ENCODE measurements at places on chromosomes 1 and 21.

DNA sequence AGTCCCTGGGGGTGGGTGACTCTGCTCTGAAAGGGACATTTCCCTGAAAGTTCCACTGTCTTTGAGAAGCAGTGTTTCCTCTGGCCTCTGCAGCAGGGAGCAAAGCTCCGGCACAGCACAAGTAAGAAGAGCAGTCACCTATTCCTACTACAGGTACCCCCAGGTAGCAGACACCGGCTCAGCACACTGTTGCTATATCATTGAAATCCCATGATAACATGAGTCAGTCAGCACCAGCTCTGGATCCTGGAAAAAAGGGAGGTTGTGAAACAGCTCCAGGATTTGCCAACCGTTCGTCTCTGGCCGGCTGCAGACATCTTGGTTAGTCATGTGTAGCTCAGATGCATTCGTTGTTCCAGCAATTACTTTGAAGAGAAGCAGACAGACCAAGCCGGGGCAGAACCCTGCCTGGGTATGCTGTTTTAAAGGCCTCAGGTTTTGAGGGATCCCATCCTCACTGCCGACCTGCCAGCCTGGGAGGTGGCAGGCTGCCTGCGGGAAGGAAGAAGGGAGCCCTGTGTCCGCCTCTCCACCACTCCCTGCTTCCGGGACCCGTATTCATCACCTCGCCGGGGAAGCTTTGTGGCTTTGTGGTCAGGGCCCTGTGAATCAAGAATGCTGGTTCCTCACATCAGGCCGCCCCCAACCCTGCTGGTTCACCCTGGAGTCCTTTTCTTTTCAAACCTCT lies 139.2 kb downstream of the CLIC6 start:
- no peak for DNase-seq

DNA sequence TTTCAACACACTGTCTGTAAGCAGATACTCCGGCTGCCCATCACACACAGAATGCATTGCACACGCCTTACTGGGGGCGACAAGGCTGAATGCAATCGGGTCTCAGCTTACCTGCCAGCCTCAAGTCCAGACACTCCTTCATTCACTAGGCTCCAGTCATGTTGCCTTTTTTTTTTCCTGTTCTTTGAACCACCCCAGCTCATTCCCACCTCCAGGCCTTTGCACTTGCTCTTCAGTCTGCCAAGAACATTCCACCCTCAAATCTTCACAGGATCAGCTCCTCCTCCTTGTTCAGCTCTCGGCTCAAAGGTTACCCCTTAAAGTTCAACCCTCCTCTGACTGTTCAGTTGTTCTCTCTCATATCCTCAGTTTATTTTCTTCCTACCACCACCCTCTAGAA lies 181.9 kb upstream of the ESRRG start:
- no peak for DNase-seq

- no peak for DNase-seq
Observed at GRCh38 chr21:38256599-38257302, at the start of gene KCNJ15. Gene KCNJ15 (plus strand): TSS chr21:38256991. CDS start chr21:38299262, 42,271 bp downstream.

- DNase-seq = no peak
Observed at GRCh38 chr1:65958561-65959350, 166.1 kb downstream of the PDE4B start.

DNA sequence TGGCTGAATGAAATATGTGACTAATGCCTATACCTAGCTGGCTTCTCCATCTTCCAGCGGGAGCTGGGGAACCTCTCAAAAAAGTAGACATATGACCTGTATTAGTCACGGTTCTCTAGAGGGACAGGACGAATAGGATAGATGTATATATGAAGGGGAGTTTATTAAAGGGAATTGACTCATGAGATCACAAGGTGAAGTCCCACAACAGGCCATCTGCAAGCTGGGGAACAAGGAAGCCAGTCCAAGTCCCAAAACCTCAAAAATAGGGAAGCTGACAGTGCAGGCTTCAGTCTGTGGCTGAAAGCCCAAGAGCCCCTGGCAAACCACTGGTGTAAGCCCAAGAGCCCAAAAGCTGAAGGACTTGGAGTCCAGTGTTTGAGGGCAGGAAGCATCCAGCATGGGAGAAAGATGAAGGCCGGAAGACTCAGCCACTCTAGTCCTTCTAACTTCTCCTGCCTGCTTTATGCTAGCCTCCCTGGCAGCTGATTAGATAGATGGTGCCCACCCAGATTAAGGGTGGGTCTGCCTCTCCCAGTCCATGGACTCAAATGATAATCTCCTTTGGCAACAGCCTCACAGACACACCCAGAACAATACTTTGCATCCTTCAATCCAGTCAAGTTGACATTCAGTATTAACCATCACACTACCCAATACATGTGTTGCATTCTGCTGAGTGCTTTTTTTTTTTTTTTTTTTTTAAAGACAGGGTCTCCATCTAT lies 19.6 kb downstream of the OLIG1 start:
- DNase-seq = no peak

DNA sequence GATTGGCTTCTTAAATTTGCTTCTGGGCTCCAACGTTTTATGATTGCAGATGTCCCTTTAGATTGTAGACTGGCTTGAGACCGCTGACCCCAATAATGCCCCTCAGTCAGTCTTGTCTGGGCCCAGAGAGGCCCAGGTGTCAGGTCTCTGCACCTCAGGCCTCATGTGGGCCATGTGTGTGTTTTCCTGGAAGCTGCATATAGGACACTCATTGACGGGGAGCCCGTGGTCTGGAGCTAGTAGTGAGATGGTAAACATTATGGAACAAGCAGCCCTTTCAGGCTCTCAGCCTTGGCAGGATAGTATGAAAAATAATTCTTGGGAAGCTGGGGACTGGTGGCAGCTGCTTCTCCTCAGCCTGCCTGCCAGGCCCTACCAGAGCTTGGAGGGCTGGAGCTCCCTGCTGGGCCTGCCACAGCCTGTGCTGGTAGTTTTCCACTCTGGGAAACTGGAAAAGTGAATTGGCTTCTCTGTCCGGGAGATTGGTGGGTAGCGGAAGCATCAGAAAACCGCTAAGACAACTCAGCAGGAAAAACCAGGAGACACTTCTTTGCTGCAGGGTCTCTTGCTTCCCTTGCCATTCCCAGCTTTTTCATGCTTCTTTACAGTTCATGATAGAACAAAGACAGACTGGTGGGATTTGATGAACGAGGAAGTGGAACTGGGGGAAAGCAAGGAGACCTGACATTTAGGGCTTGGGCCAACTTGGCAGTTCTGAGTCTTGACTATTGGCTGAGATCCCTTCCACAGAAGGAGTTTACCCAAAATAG lies 57.8 kb upstream of the HSD17B7 start:
- DNase-seq = no peak

GRCh38 chr1:202234331-202235002 lies 40.9 kb downstream of the LGR6 start:
- no peak for DNase-seq

GRCh38 chr1:191595170-191595569 lies 563.1 kb upstream of the RGS18 start:
- DNase-seq = no peak
